ENCODE measurements at places on chromosomes 6 and 20.

GRCh38 chr6:77457720-77458349 is 5.5 kb downstream of the HTR1B start:
- DNase-seq, result no peak

GRCh38 chr6:150775415-150776203 is 89.9 kb upstream of the MTHFD1L start:
- no peak for DNase-seq

DNA sequence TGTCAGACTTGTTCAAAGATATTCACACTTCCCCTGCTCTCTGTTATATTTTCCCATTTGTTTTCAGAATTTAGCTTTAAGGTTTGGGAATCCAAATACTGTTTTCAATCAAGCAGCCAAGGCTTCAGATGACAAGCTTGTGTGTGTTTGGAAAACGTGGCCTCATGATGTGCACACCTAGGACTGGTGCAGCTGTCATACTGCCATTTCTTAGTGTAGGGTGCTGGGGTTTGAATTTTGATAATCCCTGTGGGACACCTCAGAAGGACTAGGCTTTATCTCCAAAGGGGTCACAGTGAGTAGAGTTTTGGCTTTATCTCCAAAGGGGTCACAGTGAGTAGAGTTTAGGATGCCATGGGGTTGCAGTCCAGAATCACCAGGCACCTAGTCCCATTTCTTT is 65.3 kb upstream of the JAG1 start:
- no peak for DNase-seq

DNA sequence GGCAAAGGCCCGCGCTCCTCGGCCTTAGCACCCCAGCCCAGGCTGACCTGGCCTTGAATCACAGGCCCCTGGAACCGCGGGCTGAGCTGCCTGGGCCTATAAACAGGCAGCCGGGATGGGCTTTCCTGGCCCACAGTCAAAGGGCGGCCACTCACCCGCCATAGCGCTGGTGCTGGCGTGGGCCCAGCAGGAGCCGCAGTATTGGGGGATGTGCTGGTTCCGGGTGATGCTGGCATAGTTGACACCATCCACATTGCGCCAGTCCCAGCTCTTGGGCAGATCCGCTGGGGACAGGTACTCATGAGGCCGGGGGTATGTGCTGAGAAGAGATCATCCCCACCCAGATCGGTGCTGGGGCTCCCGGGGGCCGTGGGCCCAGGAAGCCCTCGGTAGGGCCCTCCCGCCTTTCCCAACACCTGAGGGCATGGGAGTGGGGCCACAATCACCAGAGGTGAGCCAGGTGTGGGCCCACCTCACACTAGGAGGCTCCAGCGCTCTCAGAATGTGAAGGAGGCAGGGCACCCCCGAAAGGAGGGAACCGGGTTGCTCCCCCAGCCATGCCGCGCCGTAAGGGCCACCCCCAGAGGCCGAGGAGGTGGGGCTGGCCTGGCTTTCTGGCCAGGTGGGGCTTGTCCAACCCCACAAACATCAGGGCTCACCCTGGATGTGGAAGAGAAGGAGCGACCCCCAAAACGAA is 739 bp downstream of the CTSZ start:
- no peak for DNase-seq

GRCh38 chr6:53369876-53370515 is 21.2 kb upstream of the ELOVL5 start:
- DNase-seq, result no peak

DNA sequence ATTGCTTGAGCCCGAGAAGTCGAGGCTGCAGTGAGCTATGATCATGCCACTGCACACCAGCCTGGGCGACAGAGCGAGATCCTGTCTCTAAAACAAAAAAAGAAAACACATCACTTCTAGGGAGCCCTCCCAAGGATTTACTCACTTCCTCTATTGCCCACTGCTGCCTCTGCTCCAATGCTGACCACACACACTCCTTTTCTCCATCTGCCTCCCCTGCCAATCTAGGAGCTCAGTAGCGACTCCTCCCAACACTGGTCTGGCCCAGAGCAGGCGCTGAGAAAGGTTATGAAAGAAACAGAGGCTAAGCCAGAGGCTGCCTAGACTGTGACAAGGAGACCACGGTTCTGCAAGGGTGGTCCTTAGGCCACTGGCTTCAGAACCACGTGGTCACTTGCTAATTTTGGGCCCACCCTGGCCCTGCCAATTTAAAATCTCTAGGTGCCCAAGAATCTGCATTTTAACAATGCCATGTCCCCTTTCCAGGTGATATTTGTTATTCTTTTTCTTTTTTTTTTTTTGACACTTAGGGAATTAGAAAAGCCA is 1.3 kb upstream of the E2F1 start:
- DNase-seq, result no peak

DNA sequence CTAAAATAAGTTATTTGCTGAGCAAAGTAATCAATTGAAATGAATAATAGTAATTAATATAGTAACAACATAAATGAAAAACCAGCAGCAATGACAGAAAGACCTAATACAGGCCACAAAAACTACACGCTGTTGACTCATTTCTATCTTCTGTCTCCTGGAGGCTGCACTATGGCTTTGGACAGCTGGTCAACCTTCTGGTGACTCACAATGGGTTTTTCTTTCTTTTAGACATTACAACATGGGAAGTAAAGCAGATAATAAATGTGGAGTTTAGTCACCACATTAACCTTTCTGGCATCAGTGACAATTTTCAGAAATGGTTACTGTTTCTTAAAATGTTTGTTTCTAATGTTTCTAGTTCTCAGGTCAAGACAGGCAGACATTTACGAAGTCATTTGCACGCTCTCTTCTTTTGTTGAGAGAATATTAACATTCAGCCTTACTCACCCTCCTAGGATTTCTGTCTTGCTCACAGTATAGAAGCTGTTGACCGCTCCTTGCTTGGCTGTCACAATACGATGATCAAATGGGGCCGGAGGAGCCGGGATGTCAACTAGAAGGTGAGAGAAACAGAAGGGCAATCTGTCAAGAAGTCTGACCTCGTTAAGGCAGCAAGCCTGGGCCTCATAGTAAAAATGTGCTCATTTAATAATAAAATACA is 62.2 kb downstream of the MYLK4 start:
- no peak for DNase-seq

DNA sequence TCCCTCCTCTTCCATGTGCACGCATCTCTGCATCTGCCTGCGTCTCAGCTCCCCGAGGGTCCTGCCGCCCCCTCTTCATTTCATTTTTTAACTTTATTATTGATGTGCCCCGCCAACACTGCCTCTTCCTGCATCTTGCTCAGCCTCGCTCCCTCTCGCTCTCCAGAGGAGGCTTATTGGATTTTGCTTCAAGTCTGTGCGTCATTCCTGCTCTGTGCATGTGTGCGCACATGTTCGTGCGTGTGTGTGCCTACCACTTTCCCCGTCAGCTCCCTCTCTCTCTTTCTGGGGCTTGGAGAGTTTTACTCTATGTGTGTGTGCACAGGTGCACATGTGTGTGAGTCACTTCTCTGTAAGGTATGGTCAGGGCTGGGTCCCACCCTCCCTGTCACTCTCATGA is 71.8 kb upstream of the NNAT start:
- no peak for DNase-seq

DNA sequence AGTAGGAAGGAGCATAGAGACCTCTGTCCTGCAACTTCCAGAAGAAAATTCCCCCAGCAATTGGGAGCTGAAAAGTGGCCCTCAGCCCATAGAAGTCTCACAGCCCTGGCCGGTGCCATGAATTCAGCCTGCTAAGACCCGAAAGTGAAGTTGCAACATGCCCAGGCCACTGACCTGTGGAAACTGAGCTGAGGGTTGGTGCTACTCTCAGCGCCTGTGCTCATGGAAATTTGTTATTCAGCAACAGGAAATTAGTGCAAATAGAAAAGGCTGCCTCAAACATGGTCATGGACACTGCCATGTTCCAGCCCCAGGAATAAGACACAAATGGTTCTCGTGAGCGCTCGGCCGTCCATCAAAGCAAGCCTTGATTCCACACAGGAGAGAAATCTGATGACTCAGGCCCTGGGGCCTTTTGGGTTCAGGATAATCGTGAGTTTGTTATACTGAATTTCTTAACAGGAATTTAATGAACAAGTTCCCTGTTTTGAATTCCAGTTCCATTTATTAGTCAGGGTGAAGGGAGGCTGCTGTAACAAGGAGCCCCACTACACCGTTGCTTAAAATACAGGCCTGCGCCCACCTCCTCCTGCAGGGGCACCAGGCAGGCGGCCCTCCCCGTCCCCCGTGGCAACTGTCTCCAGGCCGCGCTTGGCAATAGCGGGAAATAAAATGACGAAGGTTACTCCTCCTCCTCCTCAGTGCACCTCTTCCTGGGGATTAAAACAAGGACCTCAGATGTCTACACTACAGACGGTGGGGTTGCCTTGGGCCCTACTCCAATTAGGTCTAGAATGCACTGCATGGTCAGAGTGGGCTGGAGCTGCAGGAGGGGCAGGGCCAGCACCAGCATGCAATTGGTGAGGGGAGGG is 152.9 kb downstream of the ERMARD start:
- DNase-seq, result no peak

- DNase-seq, result no peak
Measured at GRCh38 chr6:56804996-56805395, 149.9 kb upstream of the BEND6 start.

DNA sequence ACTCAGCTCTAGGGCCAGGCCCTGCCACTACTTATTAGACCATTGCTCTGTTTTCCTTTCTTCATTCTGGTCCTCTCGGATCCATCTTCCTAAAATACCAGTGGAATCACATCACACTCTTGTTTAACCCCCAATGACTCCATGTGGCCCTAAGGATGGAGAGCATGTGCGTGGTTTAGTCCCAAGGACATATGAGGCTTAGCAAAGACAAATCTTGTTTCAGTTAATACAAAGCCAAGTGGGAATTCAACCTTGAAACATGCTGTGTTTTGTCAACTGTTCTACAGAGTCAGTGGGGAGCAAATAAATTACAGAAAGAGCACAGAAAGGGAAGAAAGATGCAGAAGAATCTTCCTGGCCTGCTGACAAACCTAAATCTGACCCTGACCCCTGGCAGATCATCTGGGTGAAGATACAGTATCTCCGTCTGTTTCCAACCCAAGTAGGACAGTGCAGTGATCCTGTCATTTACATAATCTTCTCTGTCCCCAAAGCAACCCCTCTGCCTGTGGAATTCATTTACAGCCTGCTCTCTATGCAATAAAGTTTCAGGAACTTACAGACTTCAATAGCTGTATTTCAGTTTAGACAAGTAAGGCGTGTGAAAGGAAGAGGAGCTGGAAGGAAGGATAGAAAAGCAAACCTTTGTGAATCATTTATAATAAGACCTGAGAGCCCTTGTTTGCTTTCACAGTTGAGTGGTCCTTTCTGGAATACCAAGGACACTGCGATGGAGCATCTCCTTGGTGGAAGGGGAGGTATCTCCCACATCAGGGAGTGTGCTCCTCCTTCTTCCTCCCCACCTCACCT is 144.0 kb downstream of the THBS2 start:
- no peak for DNase-seq

DNA sequence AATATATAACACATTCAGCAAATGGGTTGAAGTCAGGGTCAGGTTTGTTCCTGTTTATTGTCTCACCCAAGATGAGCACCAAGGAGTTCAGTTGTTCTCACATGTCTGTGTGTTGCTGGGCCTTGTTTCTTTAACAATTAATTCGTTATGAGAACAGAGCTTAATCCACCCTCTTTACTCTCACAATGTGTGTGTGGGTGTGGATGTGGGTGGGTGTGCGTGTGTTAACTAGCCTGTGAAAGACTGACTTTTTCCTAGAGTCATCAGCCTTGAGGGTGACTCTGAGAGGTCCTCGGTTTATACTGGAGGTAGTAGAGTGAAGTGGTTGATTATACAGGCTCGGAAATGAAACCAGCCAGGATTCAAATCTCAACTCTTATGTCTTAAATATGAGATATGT is 672.1 kb downstream of the MAFB start:
- no peak for DNase-seq

DNA sequence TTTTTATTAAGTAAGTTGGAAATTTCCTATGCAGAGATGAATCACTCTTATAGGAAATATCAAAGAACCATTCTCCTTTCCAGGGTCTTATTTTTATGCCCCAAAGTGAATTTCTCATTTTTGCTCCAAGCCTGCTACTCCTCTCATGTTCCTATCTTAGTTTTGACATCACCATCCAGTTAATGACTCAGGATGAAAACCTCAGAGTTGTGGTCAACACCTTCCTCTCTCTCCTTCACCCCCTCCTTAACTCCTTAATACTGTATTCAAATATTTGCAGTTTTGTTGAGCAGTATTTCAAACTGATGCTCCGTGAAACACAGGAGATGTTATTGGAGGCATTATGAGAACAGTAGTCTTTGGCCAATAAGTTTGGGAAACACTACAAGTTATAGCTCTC is 64.1 kb downstream of the NRN1 start:
- DNase-seq, result no peak

DNA sequence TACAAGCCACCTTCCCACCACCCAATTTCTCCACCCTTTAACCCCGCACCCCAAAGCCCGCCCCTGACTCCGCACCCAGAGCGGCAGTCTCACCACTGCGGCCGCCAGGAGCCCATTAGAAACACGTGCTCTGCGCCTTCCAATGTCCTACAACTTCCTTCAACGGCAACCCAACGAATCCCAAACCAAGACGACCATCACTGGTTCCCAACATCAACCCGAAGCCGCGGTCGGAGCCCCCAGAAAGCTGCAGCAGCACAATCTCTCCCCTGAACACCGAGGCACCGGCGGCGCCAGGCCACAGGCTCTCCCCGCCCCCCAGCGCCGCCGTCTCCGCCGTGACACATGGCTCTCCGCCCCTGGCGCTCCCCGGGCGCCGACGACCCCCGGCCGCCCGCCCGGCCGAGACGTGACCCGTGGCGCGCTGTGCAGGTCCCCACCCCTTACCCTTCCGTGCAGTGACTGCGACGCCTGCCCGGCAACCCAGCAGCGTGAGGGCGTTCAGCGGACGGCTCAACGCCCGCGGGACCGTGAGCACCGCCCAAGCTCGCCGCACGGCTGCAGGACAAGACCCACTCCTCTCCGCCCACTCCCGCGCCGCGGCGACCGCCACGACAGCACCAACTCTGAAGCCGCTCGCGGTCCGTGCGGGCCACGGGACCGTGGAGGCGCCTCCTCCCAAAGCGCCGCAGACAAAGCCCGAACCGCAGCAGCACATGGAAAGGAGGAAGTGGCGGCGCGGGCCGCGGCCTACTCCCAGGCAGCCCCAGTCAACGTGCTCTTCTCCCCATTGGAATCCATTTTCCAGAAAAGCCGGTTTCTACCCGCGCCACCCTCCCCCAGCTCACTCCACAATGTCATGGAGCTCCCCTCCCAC is 551 bp downstream of the SYNCRIP start:
- DNase-seq, result peak; percentile 64

GRCh38 chr6:26235302-26235670 is 129.7 kb upstream of the BTN3A2 start:
- DNase-seq, result no peak

GRCh38 chr6:47111685-47112084 is 69.6 kb upstream of the ADGRF1 start:
- DNase-seq, result no peak
